ENCODE measurements at places on chromosomes 7 and 10. TPM values are rescaled to one million over a fixed set of nuclear protein-coding genes. Genes with fewer than 3 reads are reported as not detected.

GRCh38 chr7:52260046-52260665 is 775.3 kb upstream of the POM121L12 start:
- no peak for DNase-seq

DNA sequence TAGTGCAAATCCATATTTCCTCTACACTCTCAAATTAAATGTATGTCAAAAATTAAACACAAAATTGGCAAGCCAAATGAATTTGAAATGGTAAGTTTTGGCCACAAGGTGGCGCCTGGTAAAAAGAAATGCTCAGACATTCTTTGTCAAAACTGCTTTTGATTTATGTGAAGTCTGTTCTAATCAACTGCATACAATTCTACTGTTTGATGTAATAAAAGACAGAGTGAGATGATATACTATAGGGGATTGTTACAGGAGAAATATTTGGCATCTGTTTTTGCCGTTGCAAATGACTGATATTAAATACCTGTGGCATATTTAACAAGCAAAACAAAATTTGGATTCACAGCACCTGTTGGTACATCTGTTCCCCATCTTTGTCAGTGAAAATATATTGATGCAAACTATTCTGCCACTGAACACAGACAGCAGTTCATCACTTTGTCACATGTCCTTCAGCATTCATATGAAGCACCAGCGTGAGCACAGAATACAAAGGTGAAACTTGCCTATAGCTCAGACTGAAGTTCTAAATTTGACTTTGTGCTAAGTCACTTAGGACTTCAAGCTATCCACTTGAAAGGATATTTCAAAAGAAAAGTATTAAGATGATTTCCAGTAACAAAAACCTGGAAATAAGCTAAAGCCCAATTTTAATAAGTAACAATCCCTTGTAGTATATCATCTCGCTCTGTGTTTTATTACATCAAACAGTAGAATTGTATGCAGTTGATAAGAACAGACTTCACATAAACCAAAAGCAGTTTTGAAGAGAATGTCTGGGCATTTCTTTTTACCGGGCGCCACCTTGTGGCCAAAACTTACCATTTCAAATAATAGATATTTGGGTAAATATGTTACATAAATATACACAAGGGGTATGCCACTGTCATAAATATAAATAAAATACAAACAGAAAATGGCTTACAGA is 10.2 kb upstream of the CH25H start:
- no peak for DNase-seq

The TMEM176B gene
- total RNA-seq, result 50.6 TPM

The ELN gene
- 287 TPM for total RNA-seq

The GPRIN2 gene
- 9.3 TPM for total RNA-seq

The TMEM273 gene
- 10.9 TPM for total RNA-seq

GRCh38 chr10:1411451-1411850 is 325.9 kb downstream of the ADARB2 start:
- no peak for DNase-seq

GRCh38 chr7:109376576-109376975 is 806.9 kb downstream of the DNAJB9 start:
- no peak for DNase-seq

DNA sequence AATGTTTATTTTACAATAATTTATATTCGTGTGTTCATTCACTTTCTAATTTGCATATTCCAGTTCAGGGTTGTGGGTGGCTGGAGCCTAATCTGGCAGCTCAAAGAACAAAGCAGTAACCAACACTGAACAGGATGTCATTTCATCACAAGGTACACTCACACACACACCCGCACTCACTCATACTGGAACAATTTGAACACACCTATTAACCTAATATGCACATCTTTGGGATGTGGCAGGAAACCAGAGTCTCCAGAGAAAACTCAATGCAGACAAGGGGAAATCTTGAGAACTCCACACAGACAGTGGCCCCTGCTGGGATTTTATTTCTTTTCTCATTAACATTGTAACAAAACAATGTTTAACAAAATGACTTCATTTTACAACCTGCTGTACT is 97.4 kb downstream of the TWIST1 start:
- DNase-seq, result no peak
